Activated T-helper 9 cell treated with anti-CD3 and anti-CD28 coated beads, Interleukin-2, amount 50 U/mL, for 16 hours (primary cell): ENCODE measurements at places on chromosomes 6 and 20.

GRCh38 chr6:82419132-82419581 is 55.5 kb downstream of the TPBG start:
- DNase-seq, result no peak

DNA sequence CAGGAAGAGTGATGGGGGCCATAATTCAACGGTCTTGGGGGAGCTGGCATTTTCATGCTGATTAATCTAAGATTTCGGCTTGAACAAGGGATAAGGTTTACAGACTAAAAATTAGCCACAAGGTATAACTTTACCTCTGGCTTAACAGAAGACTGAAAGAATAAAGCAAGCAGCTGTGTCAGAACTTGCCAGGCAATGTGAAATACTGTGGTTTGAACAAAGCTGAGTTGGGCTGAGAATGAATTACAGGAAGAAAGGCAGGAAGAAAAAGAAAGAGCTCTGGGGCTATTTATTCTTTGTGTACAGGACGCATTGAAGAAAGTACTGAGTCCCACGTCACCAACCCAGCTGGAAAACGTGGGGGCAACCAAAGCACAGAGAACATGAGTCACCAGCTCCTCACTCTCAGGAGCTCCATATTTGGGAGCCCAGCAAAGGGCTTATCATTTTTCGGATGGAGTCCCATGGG is 121.5 kb upstream of the NEDD9 start:
- peak; percentile 51 for DNase-seq

DNA sequence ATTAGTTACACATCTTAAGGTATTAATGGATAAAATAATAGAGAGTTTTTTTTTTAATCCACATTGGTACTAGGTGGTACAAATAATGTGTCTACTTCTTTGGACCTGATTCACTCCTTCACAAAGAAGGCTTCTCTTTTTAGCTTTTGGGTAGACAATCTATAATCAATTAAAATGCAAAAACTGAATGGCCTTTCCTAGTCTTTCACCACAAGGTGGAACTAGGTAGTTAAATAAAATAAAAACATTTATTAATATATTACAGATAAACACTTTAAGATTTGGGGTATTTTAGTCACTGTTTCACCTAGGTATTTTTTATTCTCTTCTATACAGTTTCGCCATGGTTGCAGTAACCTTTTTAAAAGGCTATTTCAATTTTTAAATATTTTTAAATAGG is 68.3 kb upstream of the DST start:
- DNase-seq, result no peak

DNA sequence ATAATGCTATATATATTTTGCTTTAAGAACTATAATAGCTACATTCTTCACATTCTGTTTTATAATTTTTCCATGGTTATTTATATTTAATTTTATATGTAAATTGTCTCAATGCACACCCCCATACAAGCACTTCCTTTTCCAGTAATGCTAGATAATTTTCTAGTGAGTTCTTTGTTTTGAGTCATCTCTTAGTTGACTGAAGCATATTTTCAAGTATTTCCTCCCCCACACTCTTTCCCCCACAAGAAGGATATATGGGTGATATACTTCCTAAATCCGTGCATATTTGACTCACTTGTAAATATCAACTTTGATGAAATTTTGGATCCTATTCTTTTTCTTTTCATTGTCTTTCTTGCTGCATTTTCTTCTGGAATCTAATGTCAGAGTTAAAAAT is 82.1 kb upstream of the SRSF6 start:
- DNase-seq, result no peak

DNA sequence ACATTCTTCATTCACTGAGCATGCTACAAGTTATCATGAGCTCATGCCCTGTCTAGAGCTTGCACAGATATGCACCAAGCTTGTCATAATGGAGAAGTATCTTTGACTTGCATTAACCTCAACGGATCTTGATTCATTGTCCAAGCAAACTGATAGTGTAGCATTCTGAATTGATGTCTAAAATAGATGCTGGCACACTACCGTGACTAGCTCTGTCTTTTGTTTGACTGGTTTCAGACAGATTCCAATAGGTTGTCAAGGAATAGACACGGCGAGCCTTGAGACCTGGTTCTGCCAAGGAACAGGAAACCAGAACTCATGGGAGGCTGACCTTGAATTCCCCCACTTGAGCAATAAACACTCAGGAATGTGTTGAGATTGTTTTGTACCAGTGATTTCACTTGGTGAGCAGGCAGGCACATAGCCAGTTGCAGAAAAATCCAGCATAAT is 1153.1 kb upstream of the GJE1 start:
- DNase-seq, result no peak

DNA sequence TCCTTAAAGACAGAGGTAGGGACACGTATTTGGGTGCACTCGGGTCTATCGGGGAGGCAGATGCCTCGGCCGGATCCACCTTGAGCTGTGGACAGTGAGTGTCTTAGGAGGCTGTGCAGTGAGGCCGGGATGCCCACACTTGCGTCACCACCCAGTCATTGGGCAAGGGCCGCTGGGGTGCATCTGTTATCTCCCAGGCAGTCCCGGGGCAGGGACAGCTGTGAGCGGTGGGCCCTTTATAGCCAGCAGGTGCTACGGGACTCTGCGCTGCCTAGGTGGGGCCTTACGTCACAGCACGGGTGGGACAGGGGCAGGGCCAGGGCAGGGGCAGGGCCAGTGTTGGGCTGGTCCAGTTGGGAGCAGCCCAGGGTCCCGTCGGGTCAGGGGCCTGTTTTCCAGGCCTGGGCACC is 689 bp upstream of the COL20A1 start:
- no peak for DNase-seq

GRCh38 chr20:21272279-21272678 is 30.9 kb upstream of the XRN2 start:
- no peak for DNase-seq

- no peak for DNase-seq
Measured at GRCh38 chr6:34138914-34139510, 6.9 kb downstream of the GRM4 start.

DNA sequence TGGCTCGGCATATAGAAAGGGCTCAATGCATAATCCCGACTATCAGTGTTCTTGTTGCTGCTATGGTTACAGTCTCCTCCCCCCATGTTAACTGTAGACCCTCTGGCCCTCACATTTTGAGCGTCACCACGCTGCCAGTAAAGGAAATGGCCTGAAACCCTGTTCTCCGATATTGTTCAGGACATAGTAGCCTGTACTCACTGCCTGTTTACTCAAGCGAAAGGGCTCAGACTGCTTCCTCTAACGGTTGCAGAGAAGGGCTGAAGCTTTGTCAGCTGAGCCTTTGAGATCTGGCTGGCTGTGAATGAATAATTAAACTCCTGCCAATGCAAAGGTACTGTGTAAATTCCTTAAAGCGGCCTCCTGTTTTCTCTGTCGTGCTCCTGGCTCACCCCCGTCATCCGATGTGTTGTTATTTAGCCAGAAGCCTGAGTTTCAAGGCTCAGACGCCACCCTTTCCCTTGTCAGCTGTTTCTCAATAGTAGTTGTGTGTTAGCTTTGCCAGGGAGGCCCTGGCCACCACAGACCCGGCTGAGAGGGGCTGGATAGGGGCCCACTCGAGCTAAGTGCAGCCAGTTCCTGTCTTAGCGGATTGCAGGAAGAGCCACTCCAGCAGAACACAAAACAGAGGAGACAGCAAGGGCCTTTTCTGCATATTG is 31.2 kb upstream of the RALGAPA2 start:
- no peak for DNase-seq

GRCh38 chr6:141443668-141444289 is 688.9 kb upstream of the GJE1 start:
- DNase-seq, result no peak

DNA sequence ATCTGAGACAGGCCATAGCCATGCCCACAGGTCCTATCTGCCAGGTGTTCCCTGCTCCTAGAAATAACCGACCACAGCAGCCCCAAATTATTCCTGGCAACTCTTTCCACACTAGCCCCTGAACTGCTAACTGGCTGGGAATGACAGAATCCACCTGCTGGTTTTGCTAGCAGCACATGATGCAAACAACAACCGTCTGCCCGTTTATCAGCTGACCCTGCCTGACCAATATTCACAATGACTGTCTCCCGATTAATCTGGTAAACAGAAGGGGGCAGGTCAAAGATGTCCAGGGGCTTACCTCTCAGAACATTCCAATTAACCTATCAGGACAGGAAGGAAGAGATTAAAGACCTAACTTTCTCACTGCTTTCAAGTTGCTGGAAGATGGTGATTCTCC is 101.5 kb downstream of the NRSN1 start:
- DNase-seq, result no peak

DNA sequence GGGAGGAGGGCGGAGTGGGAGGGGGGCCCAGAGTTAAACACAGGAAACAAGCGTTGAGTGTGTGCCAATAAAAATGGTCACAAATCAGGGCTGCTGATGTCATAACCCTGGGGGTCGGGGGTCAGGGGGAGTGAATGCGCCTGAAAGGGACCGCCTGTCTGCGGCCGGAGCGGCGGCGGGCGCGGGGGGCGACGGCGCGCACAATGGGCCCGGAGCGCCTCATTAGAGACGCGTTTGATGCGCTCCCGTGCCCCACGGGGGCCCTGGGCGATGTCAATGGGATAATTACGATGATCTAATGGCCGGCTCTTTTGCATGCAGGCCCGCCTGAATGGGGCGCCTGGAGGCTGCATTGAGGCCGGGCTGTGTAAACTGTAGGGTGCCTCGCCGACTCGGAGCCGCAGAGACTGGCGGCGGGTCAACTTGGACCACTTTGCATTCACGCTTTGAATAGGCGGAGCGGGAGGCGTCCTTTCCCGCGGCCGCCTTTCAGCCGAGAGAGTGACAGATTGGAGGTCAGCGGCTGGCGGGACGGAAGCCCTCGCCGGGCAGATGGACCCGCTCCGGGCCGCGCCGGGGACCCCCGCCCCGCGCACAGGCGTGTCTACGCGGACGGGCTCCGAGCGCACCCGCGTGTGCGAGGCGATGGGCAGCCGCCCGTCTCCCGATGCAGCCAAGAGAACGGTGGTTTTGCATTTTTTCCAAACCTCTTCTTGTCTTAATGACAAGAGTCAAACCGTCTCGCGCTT is 296.1 kb downstream of the TFAP2C start:
- no peak for DNase-seq

DNA sequence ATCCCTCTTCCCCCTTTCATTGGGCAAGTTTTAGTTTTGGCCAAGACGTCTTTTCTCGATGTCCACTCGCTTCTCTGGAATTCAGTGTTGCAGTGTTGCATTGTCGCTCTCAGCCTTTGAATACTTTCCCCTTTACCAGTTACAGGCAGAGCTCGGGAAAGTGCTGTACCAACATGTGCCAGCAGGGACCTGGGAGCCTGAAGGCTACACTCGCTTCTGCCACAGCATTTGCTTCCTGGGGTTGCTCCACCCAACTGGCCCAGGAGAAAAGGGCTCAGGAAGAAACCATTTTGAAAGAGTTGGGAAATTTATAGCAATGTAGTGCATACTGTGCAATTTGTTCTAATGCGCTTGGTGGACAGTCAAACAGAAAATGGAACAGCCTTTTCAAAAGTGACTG is 78.6 kb downstream of the LINC00237 start:
- no peak for DNase-seq

- DNase-seq, result no peak
Measured at GRCh38 chr20:23450877-23451276, 1.8 kb downstream of the CST11 start.

DNA sequence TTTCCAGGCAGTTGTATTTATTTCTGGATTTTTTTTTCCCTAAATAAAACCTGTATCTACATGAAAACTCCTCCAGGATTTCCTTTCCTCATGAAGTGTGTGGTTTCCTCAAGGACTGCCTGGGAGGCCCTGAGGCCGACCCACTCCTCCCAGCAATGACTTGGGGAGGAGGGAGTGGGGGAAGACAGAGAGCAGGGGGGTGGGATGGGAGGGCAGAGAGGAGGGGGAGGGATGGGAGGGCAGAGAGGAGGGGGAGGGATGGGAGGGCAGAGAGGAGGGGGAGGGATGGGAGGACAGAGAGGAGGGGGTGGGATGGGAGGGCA is 161.8 kb upstream of the AGPAT4 start:
- no peak for DNase-seq

- no peak for DNase-seq
Measured at GRCh38 chr6:10518557-10519407, 2.4 kb upstream of the GCNT2 start.

GRCh38 chr6:56804996-56805395 is 149.9 kb upstream of the BEND6 start:
- no peak for DNase-seq

DNA sequence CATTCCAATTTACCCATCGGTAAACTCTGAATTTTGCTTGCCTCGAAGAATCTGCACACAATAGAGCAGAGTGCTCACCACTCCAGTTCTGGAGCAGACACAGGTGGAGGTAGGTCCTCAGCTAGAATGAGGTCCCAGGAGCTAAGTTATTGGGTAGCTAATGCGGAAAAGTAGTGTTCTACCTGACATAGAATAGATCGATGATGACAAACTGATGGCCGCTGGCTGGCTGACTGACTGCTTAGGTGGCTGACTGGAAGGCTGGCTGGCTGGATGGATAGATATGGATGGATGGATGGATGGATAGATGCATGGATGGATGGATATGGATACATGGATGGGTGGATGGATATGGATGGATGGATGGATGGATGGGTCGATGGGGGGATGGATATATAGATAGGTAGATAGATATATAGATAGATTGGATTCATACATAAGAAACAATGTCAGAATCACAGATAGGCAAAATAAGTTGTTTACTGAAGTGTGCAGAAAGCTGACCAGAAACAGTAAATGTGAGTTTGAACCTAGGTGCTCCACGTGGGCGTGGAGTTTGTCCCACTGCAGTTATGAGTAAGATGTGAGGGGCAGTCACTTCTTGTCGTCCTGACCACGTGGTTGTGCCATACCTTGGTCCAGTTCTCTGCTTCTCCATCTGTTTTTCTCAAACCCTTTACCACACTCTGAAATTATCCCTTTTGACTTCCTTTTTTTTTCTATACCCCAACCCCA is 62.1 kb downstream of the TBXT start:
- no peak for DNase-seq
